ENCODE measurements at places on chromosomes 7 and 10. TPM values are rescaled to one million over a fixed set of nuclear protein-coding genes. Genes with fewer than 3 reads are reported as not detected.

GRCh38 chr10:3971713-3972112 is 186.7 kb upstream of the KLF6 start:
- no peaks in the 10 kb centered on the region for H3K27me3 ChIP-seq
- H3K4me3 ChIP-seq: no peak overlapping the region
- H3K27ac ChIP-seq: no peak overlapping the region
- H3K36me3 ChIP-seq: no peaks in the 10 kb centered on the region
- H3K4me1 ChIP-seq: no peaks in the 10 kb centered on the region
- no peak for DNase-seq

DNA sequence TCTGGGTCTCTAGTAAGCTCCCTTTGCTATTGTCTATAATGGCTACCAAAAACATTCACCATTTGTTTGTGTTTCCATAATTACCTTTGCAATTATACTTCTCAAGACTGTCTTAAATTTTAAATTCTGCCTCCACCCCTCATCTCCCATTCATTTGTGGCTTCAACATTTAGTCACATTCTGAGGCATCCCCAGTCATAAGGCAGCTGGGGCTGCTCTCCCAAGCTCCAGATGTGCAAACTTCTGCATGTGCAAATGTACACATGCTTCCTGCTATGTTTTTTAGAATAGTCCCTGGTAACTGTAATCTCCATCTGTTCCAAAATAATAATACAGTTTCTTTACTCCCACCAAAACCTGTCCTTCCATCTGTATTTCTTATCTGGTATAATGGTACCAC is 97.3 kb downstream of the CDK6 start:
- H3K36me3 ChIP-seq: no peaks in the 10 kb centered on the region
- DNase-seq: no peak
- no peaks in the 10 kb centered on the region for H3K27me3 ChIP-seq
- no peak overlapping the region for H3K4me3 ChIP-seq
- no peak overlapping the region for H3K27ac ChIP-seq

- H3K27ac ChIP-seq: peak overlapping the region; percentile 84
- peak overlapping the region; percentile 98 for H3K4me3 ChIP-seq
- DNase-seq: peak; percentile 67
- peaks cover 14% of the 10 kb centered on the region for H3K27me3 ChIP-seq
- H3K4me1 ChIP-seq: peaks cover 7% of the 10 kb centered on the region
These were observed 436.8 kb upstream of the GALNT17 start for GRCh38 chr7:70694971-70695794.

DNA sequence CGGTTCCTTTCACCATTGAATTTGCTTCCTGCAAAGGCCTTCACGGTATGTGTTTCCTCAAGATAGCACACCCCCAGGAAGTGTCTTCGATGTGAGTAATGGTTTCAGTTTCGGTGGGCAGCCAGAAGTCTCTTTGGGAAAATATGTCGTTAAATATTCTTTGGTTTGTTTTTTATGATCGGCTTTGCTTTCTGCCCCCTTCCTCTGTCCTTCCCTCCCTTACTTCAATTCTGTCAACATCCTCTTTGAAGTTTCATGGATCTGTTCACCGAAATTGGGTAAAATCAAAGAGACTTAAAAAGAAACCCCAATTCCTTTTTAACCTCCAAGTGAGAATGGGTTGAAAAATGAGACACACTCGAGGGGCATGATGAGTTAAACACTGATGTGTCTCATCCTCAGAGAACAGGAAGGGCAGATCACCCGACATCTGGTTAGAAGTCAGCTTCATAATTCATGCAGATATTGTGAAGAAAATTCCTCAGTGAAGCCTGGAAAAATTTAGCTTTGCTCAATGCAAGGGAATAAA is 170.8 kb upstream of the HABP2 start:
- no peaks in the 10 kb centered on the region for H3K27me3 ChIP-seq
- no peaks in the 10 kb centered on the region for H3K36me3 ChIP-seq
- no peak overlapping the region for H3K27ac ChIP-seq
- no peak overlapping the region for H3K4me3 ChIP-seq
- no peaks in the 10 kb centered on the region for H3K4me1 ChIP-seq

- H3K4me3 ChIP-seq: no peak overlapping the region
- no peaks in the 10 kb centered on the region for H3K4me1 ChIP-seq
- H3K36me3 ChIP-seq: no peaks in the 10 kb centered on the region
- no peaks in the 10 kb centered on the region for H3K27me3 ChIP-seq
- no peak overlapping the region for H3K27ac ChIP-seq
These were observed 51.6 kb upstream of the SRRM3 start for GRCh38 chr7:76149847-76150691.

GRCh38 chr7:134427896-134428295 is 31.0 kb downstream of the AKR1B1 start:
- H3K4me3 ChIP-seq: no peak overlapping the region
- no peak overlapping the region for H3K27ac ChIP-seq
- H3K4me1 ChIP-seq: peaks cover 1% of the 10 kb centered on the region
- no peaks in the 10 kb centered on the region for H3K36me3 ChIP-seq

DNA sequence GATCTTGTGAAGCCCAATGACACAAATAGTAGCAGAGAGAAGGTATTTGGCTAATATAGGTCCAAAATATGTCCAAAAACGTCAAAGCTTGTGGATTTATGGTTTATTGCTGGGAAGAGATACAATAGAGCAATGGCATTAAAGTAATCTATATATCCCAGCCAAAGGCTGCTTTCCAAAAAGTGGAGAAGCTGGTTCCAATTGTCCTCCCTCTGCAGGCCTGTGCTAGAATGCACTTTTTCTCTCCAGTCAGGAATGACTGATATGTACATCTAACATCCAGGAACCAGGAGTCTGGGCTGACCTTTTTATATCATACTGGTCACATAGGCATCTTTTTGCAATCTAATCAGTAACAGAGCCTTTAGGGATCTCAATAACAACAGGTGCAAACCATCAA is 167.1 kb upstream of the FAM3C start:
- no peak overlapping the region for H3K27ac ChIP-seq
- H3K4me3 ChIP-seq: no peak overlapping the region
- H3K36me3 ChIP-seq: no peaks in the 10 kb centered on the region
- no peaks in the 10 kb centered on the region for H3K27me3 ChIP-seq

DNA sequence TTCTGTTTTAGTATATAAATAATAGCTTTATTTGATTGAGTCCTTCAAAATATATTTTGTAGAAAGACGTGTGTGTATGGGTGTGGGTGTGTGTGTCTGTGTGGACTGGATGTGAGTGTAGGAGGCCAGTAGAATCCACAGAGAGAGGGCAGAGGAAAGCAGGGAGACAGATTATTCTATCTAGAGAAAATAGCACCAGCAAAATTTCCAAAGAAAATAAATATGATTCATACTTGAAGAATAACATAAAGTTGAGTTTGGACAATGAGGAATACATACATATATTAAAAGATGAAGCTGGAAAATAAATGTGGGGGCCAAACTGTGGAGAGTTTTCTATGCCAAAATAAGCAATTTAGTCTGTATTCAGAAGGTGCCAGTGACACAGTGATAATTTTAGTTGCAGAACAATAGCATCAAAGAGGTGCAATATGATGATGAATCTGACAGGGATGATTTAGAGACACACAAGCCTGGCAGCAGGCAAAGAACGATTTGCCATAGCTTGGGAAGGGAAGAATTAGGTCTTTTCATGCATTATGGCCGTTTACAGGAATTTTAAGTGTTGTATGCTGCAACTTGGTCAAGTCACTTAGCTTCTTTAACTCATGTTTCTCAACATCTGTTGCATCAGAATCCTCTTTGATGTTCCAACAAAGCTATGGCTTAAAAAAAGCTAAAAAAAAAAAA is 121.3 kb downstream of the SEMA3A start:
- no peaks in the 10 kb centered on the region for H3K36me3 ChIP-seq
- DNase-seq: no peak
- H3K27me3 ChIP-seq: no peaks in the 10 kb centered on the region
- no peak overlapping the region for H3K4me3 ChIP-seq

DNA sequence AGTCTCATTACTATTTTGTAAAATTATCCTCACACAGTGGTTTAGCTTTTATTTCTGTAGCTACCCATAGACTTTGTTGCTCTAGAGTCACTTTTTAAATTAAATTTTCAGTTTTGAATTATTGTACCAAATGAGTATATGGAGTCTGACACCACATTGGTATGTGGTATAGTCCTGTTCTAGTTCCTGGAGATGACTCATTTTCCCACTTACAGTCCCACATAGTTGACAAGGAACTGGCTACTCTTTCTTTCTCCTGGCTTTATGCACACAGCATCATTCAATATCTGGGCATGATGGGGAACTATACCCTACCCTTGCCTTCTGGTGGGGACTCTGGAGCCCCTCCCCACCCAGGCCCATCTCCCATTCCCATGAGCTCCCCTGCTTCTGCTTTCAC is 92.6 kb upstream of the RAB11FIP2 start:
- no peak overlapping the region for H3K4me3 ChIP-seq
- H3K27ac ChIP-seq: no peak overlapping the region
- DNase-seq: no peak
- H3K27me3 ChIP-seq: no peaks in the 10 kb centered on the region

DNA sequence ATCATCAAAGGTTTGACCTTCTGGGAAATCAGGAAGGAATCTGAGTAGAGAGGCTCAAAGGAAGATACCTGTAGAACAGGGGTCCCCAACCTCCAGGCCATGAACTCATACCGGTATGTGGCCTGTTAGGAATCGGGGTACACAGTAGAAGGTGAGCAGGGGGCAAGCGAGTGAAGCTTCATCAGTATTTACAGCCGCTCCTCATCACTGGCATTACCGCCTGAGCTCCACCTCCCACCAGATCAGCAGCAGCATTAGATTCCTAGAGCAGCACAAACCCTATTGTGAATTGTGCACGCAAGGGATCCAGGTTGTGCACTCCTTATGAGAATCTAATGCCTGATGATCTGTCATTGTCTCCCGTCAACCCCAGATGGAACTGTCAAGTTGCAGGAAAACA is 158.5 kb upstream of the CACNA2D1 start:
- H3K36me3 ChIP-seq: no peaks in the 10 kb centered on the region
- no peak overlapping the region for H3K4me3 ChIP-seq

DNA sequence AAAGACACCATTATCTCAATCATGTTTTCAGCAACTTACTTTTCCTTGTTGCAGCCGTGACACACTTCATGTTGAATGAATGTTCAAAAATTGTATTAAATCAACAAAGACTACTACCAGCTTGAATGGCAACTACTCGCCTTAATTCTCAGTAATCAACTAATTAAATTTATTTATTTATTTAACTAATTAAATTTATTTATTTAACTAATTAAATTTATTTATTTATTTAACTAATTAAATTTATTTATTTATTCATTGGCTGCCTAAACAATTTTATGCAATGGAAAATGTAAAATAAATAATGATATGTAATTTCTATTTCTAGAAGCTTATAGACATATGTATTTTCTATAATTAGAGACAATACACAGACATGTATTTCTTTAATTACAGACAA is 435.4 kb downstream of the GPAM start:
- no peak overlapping the region for H3K4me3 ChIP-seq
- H3K4me1 ChIP-seq: no peaks in the 10 kb centered on the region
- no peak for DNase-seq
- H3K27me3 ChIP-seq: no peaks in the 10 kb centered on the region

DNA sequence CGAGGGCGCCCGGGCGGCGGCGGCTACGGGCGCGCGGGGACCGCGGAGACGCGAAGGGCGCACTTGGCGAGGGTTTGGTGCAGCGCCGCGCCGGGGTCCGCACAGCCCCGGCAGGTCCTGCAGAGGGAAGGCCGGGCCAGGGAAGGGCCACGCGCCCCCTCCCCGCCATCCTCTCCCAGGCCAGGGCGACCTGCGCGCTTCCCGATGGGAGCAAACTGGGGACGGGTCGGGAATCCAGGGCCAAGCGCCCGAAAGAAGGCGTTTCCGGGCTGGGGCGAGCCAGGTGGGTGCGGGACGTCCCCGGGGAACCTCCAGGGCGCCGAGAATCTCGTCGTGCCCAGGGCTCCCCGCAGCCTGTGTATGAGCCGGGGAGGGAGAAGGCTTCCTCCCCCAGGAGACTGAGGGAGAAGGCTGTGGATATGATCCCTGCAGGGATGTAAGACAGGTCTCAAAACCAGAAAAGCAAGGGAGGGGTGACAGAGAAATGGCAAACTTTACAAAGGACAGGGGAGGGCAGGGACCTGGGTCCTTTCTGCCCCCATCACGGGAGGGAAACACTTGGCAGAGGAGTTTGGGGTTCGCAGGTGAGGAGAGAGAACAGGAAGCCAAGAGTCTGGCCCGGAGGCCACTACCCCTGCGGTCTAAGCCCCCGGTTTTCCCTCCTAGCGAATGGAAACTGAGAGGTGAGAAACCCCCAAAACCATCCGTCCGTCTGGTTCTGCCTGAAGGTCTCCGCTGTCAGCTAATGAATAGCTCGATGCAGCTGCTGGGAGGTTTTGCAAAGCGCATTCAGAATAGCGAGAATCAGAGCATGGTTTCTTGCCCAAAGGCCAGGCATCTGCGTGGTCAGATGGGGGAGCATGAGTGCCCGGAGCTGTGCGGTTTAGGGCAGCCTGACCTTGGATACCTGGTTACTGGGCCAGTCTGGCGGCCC is 674 bp downstream of the AMZ1 start:
- H3K27ac ChIP-seq: no peak overlapping the region
- H3K36me3 ChIP-seq: no peaks in the 10 kb centered on the region
- peaks cover 33% of the 10 kb centered on the region for H3K27me3 ChIP-seq
- H3K4me3 ChIP-seq: peak overlapping the region; percentile 44

DNA sequence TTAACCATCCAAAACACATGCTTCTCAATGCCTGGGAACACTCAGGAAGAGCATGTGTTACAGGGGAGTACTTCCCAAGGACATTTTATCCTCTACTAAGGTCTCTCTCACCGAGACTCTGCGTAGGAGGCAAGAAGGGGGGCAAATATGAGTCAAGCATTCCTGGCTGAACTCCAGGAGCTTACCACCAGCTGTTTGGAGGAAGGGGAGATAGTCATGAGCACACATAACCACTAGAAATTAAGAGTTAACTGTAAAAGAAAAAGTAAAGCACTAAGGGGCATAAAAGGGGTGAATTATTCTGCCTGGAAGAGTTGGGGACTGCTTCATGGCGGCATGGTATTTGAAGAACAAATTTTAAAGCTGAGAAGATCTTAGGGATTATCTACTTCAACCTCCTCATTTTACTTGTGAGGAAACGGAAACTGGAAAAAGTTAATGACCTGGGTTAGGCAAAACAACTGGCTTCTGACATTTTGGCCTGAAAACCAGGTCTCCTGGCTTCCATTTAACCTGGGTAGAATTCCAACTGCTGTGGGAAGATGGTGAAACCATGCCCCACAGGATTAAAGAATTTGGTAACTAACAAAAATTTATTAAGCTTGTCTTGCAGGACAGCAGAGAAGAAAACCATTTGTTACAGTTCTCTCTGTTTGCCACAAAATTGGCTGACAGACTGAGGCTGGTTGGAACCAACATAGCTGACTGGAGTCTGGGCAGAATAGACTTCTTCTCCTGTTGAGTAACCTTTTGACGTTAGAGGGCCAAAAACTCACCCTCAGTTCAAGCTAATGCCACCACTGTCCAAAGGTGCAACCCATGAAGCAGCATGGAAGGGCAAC is 85.5 kb downstream of the SLC25A13 start:
- H3K4me1 ChIP-seq: no peaks in the 10 kb centered on the region
- no peak for DNase-seq
- no peak overlapping the region for H3K27ac ChIP-seq

The PUS7 gene
- 18.9 TPM for polyA plus RNA-seq

The TRPV6 gene
- polyA plus RNA-seq: 2.1 TPM

The SFTPA1 gene
- polyA plus RNA-seq: not detected

The NYAP1 gene
- 1.9 TPM for polyA plus RNA-seq

The CHN2 gene
- polyA plus RNA-seq: 2.7 TPM

The INSIG1 gene
- polyA plus RNA-seq: 58.4 TPM

The EZH2 gene
- polyA plus RNA-seq: 28.9 TPM

The CRTAC1 gene
- 1.2 TPM for polyA plus RNA-seq

The THSD7A gene
- 0.44 TPM for polyA plus RNA-seq

The SEMA3E gene
- 1.3 TPM for polyA plus RNA-seq

The RBM20 gene
- 0.22 TPM for polyA plus RNA-seq

All from H1 (cell line).